ENCODE measurements at places on chromosomes 1 and 21.

GRCh38 chr1:3187415-3188149 lies 118.6 kb downstream of the PRDM16 start:
- no peak for DNase-seq

- no peak for DNase-seq
Measured at GRCh38 chr1:101198842-101199636, 37.8 kb upstream of the S1PR1 start.

DNA sequence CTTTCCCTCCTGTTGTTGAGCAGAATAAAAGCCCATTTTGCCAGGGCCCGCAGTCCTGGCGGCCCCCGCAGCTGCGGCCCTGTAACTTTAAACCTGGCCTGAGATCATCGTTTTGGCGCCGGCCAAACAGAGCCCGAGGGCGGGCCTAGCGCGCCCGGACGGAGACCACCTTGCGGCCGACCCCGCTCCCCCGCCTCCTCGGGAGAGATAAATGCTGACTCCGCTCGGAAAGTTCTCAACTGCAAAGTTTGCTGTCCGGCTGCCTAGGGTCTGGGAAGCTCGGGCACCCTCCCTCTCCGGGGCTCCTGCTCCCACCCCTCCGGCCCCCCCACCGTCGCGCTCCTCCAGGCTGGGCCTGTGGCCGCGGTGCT lies at the start of gene PDPN:
Gene PDPN (plus strand): TSS at position 238 of the 371 bp plus-strand sequence. CDS start 202 bp downstream, outside the sequence.
- no peak for DNase-seq

GRCh38 chr1:223411710-223412109 lies 18.5 kb downstream of the CCDC185 start:
- DNase-seq = no peak

GRCh38 chr1:21783679-21784603 lies 992 bp upstream of the USP48 start:
- no peak for DNase-seq

DNA sequence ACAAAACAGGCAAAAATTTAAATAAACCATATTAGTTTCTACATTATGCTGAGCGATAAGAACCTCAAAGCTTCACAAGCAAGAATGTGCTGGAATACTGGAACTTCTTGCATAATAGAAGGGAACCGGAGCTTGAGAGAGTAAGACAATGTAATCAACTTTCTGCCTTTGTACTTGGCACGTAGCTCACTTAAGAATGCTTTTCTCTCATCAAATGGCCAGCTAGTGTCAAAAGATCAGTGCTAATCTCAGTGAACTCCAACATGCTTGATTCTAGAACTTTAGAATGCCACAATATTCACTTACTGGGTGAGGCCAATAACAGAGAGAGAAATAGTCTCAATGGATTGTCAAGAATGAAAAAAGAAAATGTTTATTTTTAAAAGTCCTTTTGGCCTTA lies 486.1 kb upstream of the LRRC7 start:
- no peak for DNase-seq

DNA sequence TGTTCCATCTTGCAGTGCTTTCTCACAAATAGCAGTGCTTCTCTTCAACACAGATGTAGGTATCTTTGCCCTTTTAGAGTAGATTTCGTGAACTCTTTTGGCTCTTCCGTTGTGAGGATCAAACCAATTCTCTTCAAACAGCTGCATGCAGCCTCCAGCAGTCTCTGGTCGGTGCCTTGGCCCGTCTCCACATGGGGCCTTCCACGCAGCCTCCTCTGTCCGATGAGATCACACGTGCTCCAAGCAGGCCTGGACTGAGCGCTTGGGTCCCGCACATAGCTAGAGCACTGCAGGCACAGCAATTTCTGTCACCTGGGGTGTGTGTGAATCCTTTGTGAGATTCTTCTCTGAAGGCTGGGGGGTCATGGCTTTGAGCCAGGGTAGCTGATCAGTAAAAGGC lies 82.8 kb upstream of the KCNE2 start:
- no peak for DNase-seq

DNA sequence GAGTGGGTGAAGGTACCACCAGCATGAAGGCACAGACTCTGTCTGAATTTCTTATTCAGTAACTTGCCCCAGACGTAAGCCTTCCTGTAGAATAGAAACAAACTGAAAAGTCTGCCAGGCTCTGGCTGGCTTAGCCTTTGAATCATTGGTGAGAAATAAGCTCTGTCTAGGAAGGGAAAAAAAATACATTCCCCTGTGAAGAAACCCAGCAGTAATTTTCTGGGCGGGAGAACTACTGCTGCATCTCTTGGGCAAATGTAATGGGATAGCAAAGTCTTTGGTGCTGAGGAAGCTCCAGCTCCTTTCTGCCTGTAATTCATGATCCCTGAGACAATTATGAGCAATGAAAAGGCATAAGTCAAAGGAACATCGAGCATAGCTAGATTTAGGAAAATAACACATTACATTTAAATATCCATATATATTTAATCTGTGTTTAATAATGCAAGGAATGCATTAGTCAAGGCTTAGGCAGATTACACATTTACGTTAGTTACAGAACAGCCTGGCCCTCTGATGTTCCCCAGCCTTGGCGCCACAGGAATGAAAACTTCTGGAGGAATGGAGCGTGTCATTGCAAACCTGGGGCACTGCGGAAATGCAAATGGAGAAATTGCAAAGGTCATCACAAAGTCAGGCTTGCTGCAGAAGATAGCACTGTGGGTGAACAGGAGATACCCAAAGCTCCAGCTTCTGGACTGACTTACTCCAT lies 216.3 kb upstream of the CAMK1G start:
- DNase-seq = no peak

GRCh38 chr1:33659641-33660040 lies 187.2 kb downstream of the ZSCAN20 start:
- DNase-seq = no peak

DNA sequence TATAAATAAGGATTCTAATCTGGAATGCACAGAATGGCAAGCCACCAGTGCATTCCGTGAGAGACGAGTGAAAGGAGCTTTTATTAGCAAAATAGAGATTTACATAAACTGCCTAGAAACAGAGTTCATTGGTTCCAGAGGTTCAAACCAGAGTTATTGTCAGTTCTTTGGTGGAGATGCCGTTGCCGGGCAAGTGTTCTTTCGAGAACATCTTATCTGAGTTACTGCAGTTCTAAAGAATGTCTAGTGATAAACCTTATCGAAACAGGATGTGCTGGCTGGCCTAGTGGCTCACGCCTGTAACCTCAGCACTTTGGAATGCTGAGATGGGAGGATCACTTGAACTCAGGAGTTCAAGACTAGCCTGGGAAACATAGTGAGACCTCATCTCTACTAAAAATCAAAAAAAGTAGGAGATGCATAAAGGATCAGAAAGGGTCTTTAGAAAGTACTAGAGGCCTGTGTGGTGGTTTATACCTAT lies 19.9 kb upstream of the EVI5 start:
- peak; percentile 30 for DNase-seq

GRCh38 chr1:208335371-208336136 lies 91.4 kb upstream of the PLXNA2 start:
- no peak for DNase-seq

GRCh38 chr1:94281361-94282142 lies 44.2 kb upstream of the ARHGAP29 start:
- no peak for DNase-seq

GRCh38 chr1:116323491-116323890 lies 49.6 kb upstream of the ATP1A1 start:
- no peak for DNase-seq

- DNase-seq = no peak
Measured at GRCh38 chr1:40783001-40783905, at the start of gene KCNQ4. TSS of gene KCNQ4 (plus strand) at chr1:40783787. CDS start at chr1:40784094, 307 bp downstream.

- DNase-seq = peak; percentile 65
Measured at GRCh38 chr1:8862528-8862927, 16.0 kb downstream of the ENO1 start.

DNA sequence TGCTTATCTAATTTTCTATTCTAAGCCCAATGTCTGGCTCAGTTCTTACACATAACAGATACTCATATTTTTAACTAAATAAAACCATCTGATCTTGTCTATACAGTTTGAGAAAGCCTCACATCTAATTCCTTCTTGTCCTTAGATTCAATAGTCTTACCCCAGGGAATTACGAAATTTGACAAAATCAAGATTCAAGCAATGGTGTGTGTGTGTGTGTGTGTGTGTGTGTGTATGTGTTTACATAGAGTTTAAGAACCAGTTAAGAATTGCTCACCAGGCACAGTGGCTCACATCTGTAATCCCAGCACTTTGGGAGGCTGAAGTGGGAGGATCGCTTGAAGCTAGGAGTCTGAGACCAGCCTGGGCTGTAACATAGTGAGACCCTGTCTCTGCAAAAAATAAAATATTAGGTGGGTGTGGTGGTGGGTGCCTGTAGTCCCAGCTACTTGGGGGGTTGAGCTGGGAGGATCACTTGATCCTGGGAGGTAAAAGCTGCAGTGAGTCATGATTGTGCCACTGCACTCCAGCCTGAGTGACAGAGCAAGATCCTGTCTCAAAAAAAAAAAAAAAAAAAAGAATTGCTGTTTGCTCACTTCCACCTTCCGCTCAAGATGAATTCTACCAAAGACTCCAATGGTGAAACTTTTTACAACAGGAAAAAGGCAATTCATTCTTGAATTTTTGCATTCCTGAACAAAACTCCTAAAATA lies 6.2 kb downstream of the WDR64 start:
- no peak for DNase-seq

- no peak for DNase-seq
Measured at GRCh38 chr1:54745274-54745673, 19.0 kb downstream of the PARS2 start.

GRCh38 chr1:218209351-218209861 lies 75.7 kb upstream of the RRP15 start:
- no peak for DNase-seq

DNA sequence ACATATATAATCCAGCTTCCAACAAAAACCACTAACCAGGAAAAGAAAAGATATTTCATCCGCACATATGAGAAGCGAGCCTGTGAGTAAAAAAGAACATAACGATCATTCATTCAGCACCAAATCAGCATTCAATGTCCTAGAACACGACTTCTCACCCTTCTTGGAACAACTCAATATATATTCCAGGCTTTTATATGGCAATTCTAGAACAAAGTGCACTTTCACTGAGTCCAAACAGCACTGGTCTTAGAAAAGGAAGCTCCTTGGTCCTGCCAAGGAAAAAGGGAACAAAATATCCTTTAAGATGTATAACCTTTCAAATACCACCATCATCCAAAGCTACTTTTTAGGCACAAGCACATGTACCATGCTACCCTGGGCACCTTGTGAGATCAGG lies 44.5 kb downstream of the RPL5 start:
- no peak for DNase-seq

GRCh38 chr1:6464514-6464836 lies 1.5 kb downstream of the TNFRSF25 start:
- DNase-seq = peak; percentile 63

DNA sequence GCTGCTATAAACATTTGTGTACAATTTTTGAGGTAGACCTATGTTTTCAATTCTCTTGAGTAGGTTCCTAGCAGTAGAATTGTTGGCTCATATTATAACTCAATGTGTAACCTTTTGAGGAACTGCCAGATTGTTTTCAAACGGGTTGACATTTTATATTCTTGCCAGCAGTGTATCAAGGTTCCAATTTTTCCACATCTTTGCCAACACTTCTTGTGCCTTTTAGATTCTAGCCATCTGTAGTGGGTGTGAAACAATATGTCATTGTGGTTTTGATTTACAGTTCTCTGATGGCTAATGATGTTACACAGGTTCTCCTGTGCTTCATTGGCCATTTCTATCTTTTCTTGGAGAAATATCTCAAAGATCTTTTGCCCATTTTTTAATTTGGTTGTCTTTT lies 36.4 kb downstream of the MAP3K7CL start:
- no peak for DNase-seq

GRCh38 chr1:156887734-156888133 lies 5.8 kb upstream of the PEAR1 start:
- DNase-seq = no peak

DNA sequence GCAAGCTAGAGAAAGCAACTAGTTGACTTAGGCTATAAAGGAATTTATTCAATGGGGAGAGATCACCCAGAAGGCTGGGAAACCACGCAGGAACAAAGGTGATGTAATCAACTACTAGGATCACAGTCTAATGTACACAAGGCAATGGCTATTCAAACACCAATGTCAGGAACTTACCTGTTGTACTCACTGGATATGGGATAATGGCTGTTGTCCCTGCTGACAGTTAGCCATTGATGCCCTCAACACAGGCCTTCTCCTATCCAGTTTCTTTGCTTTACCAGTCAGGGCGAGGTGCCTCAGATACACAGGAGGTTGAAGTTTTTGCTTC lies 32.3 kb downstream of the C21orf91 start:
- no peak for DNase-seq

DNA sequence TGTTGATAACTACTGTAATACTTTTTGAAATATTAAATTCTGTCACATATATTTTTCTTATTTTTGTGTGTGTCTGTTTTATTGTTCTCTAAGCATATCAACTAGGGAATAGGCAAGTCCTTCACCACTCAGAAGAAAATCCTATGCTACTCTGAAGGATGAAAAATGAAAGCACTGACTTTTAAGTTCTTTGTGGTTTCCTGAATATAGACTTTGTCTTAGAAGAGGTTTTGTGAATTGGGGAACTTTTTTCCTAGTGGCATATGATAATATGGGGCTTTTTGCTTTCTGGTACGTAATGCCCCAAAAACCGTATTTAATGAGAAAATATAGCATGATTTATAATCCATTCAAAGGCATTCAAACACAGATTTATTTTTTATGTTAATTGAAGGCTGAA lies 136.0 kb downstream of the SNX7 start:
- DNase-seq = peak; percentile 54

DNA sequence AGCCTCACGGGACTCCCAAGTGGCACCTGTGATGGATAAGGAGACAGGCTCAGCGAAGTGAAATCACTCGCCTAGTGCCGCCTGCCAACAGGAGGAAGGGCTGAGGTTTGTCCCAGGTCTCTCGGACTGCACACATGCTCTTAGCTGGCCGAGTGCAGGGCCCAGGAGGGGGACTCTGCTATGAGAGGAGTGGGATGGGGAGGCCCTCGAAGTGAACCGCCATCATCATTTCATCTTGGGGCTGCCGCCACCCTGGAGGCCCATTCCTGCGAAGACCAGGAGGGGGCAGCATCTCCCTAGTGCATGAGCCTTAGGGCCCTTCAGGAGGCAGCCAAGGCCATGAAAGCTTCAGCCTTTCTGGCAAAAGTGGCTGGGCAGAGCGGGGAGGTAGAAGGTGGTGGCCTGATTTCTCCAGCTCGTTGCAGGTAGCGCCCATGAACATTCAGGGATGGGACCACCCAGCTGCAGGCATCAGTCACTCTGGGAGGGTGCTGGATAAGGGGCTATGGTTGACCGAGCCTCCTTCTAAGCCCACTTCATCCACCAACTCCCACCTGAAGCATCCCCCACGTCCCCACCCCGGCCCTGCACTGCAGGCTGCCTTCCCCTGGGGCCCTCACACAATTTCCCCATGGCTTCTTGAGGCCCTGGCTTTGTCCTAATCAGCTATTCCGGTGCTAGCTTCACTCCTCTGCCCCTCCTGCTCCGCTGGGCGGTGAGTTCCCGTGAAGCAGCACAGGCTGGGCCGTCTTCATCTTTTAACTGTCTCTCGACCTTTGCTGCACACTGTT lies 17.2 kb upstream of the RASSF5 start:
- peak; percentile 65 for DNase-seq

DNA sequence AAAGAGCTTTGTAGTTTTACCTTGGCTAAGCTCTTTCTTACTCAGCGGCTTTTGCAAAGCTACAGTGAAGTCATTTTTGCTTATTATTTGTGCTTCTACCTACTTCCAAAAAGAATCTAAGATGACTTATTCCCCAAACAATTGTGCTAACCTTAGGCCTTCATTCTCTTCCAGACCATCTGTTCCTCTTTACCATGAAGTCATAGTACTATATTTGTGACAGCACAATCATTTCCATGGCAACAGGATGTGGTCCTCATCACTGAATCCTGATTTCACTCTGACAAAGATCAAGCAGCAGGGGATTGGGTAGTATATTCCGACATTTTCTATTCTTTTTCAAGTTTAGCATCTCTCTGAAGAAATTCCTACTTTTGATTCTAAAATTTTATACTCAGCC lies 24.8 kb upstream of the NMNAT2 start:
- no peak for DNase-seq
